ENCODE measurements at places on chromosomes 12 and 14.

DNA sequence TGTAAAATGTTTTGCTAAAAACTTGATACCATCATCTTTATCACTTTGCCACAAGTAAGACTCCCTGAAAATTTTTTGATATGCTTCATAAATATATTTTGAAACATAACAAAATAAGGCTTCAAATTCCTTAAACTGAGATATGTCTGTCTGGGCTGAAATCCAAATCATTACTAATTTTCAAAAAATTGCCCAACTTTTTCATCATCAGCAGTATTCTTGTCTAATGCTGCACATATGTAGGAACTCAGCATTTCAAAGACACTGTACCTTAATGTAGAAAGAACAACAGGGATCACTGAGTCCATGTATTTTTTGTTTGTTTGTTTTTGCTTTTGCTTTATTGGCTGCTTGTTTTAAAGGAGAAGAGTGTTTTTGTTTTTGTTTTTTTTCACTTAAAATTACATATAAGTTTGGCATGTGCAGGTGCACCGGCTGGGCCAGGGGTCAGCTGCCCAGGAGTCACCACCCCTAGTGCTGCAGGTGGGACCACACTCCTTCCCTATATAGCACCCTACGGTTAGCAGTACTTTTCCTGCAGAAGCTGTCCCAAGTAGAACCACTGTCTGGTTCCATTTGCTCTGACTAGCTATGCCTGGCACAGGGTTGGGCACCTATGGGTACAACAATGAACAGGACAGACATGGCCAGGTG is 231.2 kb downstream of the PIK3C2G start:
- no peak for DNase-seq

DNA sequence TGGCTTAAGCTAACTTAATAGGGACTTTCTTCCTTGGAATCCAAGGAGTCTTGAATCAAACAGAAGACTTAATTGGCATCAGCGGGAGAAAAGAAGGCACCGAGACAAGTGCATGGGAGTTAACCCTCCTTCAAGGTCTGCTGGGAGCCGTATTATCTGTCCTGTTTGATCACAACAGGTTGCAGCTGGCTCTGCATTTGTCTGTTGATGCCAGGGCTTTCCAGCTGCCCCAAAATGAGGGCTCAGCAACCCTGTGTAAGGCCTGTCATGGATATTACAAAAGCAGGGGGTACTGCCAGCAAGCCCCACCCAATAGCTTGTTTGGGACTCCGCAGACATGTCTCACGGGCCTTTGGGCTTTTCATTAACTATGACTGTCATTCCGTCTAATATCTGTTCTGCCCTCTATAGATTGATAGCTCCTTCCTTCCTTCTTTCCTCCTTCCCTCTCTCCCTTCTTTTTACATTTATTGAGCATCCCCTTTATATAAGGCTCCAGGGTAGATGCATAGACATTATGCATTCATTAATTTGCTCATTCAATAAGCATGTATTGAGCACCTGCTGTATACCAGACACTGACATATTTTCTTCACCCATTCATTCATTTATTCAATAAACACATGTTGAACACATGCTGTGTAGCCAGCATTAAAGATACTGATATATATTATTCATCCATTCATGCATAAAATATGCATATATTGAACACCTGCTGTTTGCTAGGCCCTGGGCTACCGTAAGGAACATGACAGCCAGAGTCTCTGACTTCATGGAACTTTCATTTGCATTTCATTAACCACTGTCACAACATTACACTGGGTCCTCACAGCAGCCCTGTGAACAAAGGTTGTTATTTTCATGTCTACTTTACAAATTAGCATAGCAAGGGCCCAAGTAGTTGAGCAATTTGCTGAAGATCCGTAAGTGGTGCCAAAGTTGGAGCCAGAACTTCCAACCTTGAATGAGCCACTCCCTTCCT is 56.2 kb downstream of the SVOP start:
- no peak for DNase-seq

DNA sequence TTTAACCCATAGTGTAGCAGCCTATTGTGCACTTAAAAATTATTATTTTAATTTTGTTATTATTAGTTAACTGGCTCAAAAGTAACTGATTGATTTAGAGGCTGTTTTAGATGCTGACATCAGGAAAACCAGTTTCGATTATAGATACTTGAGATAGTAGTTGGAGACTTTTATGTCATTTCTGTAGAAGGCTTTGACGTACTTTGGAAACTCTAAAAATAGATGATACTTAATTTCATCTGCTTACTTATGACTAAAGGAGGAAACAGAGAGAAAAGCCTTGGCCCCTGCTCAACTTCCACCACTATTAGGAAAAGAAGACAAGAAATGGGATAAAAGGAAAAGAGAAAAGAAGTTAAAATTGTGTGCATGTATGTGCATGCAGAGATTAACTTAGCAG is 219.3 kb upstream of the HMGA2 start:
- no peak for DNase-seq

DNA sequence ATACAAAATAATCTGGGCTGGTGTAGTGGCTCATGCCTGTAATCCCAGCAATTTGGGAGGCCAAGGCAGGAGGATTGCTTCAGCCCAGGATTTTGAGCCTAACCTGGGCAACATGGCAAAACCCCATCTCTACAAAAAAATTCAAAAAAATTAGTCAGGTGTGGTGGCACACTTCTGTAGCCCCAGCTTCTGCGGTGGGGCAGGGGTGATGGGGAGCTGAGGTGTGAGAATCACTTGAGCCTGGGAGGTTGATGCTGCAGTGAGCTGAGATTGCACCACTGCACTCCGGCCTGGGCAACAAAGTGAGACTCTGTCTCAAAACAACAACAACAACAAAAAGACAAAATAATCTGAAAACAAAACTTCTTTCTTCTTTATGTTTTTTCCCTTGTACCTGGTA is 66.0 kb downstream of the TC2N start:
- DNase-seq, result no peak

DNA sequence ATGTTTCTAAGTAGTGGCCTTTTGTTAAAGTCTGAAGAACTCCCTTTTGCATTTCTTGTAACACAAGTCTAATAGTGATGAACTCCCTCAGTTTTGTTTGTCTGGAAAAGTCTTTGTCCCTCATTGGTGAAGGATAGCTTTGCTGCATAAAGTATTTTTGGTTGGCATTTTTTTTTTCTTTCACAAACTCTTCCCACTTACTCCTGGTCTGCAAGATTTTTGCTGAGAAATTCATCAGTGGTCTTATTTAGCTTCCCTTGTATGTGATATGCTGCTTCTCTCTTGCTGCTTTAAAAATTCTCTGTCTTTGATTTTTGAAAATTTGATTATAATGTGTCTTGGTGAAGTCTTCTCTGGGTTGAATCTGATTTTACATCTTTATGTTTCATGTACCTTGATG is 22.7 kb downstream of the TRMT5 start:
- DNase-seq, result no peak

DNA sequence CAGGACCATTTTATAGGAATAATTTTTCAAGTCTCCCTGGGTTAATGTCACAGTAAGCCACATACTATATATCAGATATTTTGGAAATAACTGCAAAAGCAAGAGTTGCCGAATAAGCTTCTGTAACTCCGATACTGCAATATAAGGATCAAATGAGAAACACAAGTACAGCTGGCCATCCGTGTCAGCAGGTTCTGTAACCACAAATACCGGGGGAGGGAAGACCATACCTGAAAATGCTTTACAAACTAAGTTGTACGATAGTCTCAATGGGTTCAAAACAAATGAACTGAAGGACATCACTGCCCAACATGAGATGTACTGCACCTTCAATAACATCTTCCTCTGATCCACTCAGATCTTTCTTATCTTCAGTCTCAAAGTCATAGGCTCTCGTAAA is 1.8 kb downstream of the SYCP3 start:
- no peak for DNase-seq

DNA sequence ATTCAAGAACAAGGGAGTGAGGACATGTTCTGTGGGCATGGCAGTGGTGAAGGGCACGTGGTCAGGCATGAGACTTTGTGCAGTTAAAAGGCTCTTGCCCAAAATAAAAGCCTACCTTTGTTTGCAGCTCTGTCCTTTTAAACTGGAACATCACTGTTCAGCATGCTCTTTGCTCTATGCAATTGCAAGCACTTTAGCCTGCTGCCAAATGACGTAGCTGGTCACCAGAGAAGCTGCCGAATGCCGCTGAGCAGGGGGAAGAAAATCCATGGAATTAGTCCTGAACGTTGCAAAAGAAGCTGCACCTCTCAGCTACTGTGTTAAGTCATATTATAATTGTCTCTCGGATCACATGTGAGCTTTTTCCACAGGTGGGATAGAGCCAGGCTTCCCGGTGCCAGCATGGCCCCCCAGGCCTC is 176.3 kb upstream of the DIO2 start:
- DNase-seq, result no peak

- no peak for DNase-seq
Observed at GRCh38 chr12:1246637-1247036, 255.6 kb downstream of the ERC1 start.
